Kidney glomerular epithelial cell (primary cell): ENCODE measurements at places on chromosomes 6 and 20.

- DNase-seq: no peak
Observed at GRCh38 chr6:42029881-42030280, 20.4 kb upstream of the TAF8 start.

DNA sequence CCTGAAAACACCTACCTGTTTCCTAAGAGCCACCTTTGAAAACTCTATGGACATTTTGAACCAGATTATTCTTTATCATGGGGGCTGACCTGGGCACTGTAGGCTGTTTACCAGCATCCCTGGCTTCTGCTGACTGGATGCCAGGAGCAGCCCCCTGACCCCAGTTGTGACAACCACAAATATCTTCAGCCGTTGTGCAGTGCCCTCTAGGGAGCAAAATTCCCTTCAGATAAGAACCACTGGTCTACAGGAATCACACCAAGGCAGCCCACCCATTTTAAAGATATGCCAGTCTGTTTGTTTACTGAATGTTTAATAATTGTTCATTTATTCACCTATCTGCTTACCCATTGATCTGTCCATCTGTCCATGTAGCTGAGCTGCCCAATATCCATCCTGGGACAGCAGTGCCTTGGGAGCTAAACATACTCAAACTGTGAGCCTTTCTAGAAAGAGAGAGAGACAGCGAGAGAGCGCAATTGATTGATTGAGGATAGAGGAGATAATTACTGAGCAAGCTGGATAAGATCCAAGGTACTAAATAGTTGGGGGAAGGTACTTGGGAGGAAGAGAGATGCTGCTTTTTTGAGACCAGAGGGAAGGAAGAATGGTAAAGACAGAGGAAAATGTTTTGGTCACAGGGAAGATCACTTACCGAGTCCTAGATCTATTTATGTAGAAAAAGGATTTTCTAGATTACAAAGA lies 276.8 kb downstream of the NRN1 start:
- no peak for DNase-seq

DNA sequence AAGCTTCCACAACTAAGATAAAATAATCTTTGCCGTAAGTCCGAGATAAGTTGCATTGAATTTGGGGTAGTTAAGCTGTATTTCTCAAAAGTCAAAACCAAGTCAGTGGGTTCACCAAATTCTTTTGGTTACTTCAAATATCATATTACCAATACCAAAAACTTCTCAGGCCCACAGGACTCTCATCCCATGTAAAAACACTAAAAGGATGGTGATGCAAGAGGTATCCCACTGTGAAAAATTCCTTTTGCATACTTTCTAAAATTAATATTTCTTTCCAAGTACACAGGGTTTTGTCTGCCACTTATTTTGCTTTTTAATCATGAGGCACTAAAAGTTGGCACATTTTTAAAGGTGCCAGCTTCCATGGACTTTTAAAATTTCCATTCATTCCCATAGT lies 151.3 kb downstream of the GJA10 start:
- no peak for DNase-seq

GRCh38 chr6:126967296-126968005 lies 151.0 kb upstream of the RSPO3 start:
- DNase-seq: no peak

GRCh38 chr20:50041246-50041873 lies 58.6 kb downstream of the SNAI1 start:
- no peak for DNase-seq
